ENCODE measurements at places on chromosomes 3 and 15.

DNA sequence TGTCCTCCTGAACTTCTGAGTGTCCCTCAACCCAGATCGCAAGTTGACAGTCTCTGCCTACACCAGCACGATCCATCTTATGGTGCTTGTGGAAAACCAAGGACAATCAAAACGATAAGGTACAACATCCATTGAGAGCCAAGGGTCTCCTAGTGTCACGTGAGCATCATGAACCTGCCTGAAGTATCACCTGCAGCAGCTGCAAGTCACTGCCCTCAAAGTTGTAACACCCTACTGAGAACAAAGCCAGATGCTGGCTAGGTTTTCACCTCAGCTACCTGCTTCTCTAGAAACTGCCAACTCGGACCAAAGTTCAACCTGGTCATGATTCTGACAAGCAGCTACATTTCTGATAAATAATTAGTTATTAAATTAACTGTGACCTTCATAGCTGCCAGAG lies 17.5 kb downstream of the C2CD4B start:
- DNase-seq, result no peak

DNA sequence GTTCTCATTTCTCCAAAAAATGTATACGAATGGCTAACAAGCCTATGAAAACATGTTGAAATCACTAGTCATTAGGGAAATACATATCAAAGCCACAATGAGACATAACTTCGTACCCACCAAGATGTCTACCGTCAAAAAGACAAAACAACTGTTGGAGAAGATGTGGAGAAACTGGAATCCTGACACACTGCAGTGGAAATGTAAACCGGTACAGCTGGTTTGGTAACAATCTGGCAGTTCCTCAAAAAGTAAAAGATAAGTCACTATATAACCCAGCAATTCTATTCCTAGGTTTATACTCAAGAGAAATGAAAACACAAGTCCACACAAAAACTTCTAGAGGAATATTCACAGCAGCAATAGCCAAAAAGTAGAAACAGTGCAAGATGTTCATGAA lies 7.0 kb downstream of the SCAPER start:
- DNase-seq, result no peak

GRCh38 chr15:78932258-78932808 lies 12.5 kb downstream of the CTSH start:
- no peak for DNase-seq

DNA sequence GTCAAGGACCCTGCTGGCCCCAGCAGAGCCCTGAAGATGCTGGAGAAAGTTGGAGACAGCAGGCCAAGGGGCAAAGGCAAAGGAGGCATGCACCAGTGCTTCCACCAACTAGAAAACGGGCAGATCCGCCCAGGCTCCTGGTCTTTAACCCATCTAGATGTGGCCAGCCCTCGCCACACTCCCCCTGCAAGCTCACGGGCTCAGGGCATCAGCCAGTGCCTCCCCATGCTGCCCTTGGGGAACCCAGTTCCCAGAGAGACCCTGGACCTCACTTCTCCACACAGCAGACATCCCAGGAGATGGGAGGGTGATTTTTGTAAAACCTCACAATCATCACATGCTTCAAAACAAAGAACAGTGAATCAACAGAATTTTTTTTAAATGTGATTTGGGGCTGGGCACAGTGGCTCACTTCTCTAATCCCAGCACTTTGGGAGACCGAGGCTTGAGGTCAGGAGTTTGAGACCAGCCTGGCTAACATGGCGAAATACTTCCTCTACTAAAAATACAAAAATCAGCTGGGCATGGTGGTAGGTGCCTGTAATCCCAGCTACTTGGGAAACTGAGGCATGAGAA lies 24.5 kb downstream of the CYFIP1 start:
- DNase-seq, result no peak

GRCh38 chr3:66317750-66318376 lies 97.1 kb downstream of the SLC25A26 start:
- no peak for DNase-seq

GRCh38 chr15:47717036-47717612 lies at the start of gene SEMA6D:
SEMA6D (plus strand) TSS chr15:47717505; CDS start chr15:47759799, 42,294 bp downstream.
- no peak for DNase-seq

DNA sequence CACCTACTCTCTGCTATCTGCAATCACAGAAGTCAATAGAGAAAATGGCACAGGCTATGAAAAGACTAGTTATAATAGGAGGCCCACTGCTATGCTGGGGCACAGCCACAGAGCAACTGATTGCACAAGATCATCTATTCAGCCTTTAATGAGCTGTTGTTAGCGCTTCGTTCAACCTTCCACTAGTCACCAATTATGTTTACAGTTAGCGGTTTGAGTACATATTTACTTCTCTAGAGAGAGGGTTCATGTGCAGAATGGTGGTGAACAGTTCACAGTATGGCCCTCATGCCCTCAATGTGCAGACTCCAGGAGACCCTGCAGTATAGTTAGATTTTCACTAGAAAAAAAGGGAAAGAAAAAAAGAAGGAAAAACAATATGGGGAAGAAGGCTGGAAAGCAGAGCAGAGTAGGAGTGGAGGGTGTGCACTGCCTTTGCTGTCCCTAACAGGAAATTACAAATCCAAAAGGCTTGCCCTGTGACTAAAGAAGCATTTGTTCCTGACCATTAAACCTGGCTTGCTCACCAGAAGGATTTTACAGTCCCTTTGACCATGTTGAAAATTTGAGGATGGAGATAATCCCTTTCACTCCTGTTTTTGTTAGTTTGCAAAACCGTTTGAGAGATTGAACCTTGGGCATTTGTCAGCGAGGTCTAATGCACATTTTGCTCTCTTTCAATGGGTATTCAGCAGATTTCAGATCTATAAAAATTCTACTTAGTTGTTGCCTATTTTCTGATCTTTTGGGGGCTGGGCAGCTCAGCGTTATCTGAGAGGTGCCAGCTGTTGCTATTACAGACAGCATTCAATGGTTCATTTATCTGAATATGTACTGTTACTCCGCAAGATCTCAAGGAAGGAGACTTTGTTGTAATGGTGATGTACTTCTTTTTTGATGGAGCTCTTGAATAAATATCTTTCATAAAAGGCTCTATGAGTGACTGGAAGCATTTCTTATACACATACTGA lies 296.1 kb downstream of the LSAMP start:
- no peak for DNase-seq

GRCh38 chr3:160665231-160665630 lies 11.7 kb upstream of the ARL14 start:
- no peak for DNase-seq

GRCh38 chr3:189202106-189202505 lies 30.3 kb downstream of the TPRG1 start:
- DNase-seq, result no peak

DNA sequence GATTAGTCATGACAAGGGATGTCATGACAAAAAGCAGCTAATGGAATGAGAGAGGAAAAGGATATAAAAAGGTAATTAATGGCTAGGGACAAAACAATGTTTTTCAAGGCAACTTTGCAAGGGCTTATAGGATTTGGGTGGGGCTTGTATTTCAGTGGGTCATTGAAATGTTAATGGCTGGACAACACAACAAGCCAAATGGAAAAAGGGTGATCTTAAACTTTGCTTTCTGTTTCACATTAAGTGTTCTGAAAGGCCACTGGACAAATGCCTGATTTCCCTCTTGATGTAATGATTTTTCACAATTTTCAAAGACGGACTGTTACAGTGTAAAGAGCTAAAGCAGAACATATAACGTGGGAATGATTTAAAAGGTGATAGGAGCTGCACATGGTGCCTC lies 345.0 kb downstream of the TUSC7 start:
- no peak for DNase-seq
